NAMALWA (cell line): ENCODE measurements at places on chromosomes 6 and 20.

DNA sequence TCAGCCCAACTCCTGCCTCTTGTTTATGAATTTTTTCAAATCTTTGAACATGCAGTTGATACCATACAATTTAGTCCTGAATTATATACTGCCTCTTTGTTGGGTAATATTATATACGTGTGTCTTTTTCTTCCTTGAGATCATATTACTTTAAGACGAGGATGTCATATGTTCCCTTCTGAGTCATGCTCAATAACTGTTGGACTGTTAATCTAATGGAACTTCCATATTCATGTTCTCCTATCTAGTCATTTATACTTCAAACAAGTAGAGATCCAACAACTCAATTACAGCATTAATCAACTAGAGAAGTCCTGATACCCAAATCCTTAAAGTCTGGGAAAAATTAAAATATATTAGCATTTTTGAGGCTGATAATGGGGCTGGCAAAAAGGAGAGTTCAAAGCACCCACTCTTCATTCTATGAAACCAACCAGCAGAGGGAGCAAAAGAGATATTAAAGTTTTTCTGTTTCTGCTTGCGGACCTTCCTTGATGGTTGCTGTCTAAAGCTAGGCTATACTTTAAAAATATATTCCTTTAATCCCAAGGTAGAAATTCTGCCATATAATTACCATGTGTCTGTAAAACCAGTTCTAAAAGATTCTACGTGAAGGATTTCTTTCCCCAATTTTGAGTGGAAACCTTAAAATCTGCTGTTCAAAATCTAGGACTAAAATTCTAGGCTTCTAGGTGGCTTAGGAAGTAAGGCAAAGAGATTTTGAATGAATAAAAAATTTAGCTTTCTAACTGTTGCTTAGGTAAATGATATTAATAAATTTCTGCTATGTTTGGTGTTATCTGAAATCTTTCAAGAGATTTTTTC lies 498.9 kb downstream of the BCKDHB start:
- DNase-seq, result peak; percentile 42

GRCh38 chr6:80939898-80940297 lies 812.6 kb downstream of the TENT5A start:
- no peak for DNase-seq

DNA sequence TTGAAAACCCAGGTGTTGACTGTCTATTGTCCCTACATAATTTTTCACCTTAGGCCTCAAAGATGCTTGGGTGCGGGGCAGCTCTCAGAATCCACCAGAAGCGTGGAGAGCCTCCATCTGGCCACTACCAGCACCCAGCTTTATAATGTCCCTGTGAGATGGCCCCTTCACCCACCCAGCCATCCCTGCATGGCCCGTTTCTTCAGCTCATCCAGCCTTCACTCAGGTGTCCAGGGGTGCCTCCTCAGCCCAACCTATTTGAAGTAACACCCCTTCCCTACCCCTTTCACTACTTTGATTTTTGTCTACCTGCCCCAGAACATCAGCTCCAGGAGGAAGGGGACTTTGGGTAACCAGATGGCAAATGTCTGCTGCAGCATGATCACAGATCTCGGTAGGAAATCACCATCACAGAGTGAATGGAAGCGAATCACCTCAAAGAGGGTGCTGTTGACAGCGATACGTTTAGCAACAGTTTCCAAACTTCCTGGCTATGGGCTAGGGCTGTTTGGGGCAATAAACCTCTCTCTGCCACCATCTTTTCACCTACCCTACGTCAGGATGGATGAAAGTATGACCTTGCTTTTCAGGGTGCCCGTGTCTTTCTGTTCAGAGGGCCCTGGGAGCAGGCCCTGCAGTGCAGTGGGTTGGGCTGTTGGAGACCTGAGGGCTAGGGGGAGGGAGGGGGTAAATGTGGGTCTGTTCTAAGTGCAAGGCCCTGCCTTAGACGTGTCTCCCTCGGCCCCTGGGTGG lies 1.2 kb upstream of the SLC17A9 start:
- no peak for DNase-seq

GRCh38 chr20:49381558-49382493 lies 100.6 kb downstream of the KCNB1 start:
- no peak for DNase-seq

GRCh38 chr20:6008254-6008653 lies 45.6 kb downstream of the LRRN4 start:
- no peak for DNase-seq

DNA sequence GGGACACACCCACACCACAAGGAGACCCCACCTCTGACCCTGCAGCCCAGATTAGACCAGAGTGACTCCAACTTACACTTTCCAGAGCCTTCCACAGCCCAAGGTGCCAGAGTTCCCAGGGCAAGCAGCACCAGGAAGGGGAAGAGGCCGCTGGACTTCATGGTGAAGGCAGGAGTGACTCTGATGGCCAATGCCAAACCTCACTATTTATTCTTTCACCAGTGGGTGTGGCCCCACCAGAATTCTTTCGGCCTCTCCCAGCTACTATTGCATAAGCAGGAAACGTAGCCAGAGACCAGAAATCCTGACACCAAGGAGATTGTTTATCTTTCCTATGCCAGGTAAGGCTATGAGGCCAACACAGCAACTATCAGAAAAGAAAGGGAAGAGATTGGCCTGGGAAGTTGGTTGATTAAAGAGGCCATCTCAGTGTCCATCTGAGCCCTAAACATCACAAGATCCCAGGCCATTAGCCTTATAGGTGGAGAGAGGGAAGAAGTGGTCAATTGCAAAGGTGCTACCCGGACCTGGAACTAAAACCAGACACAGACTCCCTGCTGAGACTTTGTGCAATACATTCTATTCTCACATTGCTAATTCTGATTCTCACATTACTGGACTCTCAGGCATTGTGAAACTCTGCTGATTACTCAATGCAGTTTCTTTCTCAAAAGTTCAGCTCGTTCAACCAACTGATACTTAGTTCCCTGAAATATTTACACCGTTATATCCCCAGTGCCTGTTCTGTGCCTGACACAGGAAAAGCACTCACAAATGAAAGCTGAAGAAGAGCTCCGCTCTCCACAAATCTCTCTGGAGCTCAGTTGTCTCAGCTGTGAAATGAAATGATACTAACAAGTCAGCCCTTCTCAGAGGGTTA lies at the start of gene SLPI:
Gene SLPI (minus strand): TSS at position 182 of the 880 bp plus-strand sequence. CDS start 21 bp downstream, at position 161.
- DNase-seq, result no peak
